ENCODE measurements at places on chromosomes 11 and 22. TPM values are rescaled to one million over a fixed set of nuclear protein-coding genes. Genes with fewer than 3 reads are reported as not detected.

CD248 gene
- 0.32 TPM for total RNA-seq

OR51A7 gene
- total RNA-seq = not detected

PHETA2 gene
- total RNA-seq = 4.0 TPM

SYTL2 gene
- total RNA-seq = 96.5 TPM

MS4A6E gene
- not detected for total RNA-seq

GGT5 gene
- total RNA-seq = 0.22 TPM

YPEL4 gene
- total RNA-seq = 0.78 TPM

CHRM1 gene
- total RNA-seq = not detected

SESN3 gene
- total RNA-seq = 43.5 TPM

MRPL49 gene
- total RNA-seq = 50.1 TPM

OR10A2 gene
- not detected for total RNA-seq

PSMD13 gene
- total RNA-seq = 192 TPM

SLC5A4 gene
- not detected for total RNA-seq

APOL5 gene
- total RNA-seq = not detected

OR52H1 gene
- total RNA-seq = 0.20 TPM

TEX12 gene
- not detected for total RNA-seq

OR4S1 gene
- total RNA-seq = not detected

KCTD14 gene
- 0.49 TPM for total RNA-seq

OR5D16 gene
- total RNA-seq = not detected

RCE1 gene
- 25.5 TPM for total RNA-seq

RFPL3 gene
- not detected for total RNA-seq

USP35 gene
- total RNA-seq = 19.3 TPM

LRRN4CL gene
- total RNA-seq = 0.20 TPM

WT1 gene
- total RNA-seq = not detected

CCDC73 gene
- not detected for total RNA-seq

ARHGAP20 gene
- not detected for total RNA-seq

NAP1L4 gene
- 301 TPM for total RNA-seq

ANGPTL5 gene
- total RNA-seq = not detected

DMC1 gene
- total RNA-seq = 6.1 TPM

C11orf65 gene
- 0.29 TPM for total RNA-seq

HEPACAM gene
- total RNA-seq = not detected

FADS1 gene
- total RNA-seq = 71.6 TPM

PAMR1 gene
- not detected for total RNA-seq

CCDC81 gene
- 1.2 TPM for total RNA-seq

APOBEC3H gene
- total RNA-seq = 23.2 TPM

NPAS4 gene
- total RNA-seq = 0.07 TPM

KRTAP5-11 gene
- not detected for total RNA-seq

CDC42EP2 gene
- total RNA-seq = 1.6 TPM

ESAM gene
- 0.41 TPM for total RNA-seq

UPK3A gene
- not detected for total RNA-seq

ROBO4 gene
- total RNA-seq = not detected

All from T-helper 1 cell treated with Interleukin-12 subunit alpha and Interleukin-12 subunit beta and Interleukin-4 antibody, amounts not matched to agents 30 ng/mL and 1 ng/mL, for 36 hours (primary cell).